Cortex of kidney (tissue), 1 donor: ENCODE measurements at places on chromosomes 2 and 18.

DNA sequence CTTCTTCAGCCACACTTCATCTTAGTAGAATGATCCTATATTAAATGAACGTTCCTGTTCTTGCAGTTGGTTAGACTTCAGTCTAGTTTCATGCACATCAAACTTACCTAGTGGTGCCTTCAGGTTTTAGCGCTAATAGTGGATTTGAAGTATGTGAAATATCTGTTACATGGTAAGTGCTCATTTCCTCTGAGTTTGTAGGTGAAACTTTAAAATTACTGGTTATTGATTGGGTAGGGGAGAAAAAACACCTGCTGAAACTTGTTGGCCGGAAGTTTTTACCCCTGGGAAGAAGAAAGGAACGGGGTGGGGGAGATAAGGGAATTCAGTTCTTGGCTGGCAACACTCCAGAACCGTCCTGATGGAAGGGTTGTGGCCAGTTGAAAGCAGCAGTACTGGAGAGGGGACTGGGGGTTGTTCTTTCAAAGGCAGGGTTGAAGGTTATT is 112.8 kb downstream of the SPTBN1 start:
- no peak for DNase-seq

DNA sequence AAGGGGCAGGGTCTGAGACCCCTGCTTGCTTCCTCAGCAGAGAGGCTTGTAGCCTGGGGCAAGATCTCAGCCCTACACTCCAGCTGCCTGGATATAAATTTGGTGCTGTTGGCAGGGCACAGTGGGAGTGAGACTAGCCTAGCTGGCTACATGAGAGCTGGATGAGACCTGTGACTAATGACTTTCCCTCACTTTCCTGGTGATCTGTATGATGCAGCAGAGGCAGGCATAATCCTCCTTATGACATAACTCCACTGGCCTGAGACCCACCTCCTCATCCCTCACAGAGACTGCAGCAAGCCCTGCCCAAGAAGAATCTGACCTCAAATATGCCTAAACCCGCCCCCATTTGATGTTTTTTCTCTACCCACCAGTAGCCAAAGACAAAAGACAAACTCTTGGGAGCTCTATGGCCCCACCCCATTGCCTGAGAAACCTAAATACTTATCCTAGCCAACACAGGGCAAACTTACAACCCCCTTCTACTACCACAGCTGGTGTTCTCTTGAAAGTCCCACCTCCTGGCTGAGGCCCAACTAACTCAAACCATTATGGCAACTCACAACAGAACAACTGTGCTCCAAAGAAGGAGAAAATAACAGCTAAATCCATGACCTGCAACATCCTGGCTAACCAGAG is 102.7 kb downstream of the NR4A2 start:
- DNase-seq = no peak

DNA sequence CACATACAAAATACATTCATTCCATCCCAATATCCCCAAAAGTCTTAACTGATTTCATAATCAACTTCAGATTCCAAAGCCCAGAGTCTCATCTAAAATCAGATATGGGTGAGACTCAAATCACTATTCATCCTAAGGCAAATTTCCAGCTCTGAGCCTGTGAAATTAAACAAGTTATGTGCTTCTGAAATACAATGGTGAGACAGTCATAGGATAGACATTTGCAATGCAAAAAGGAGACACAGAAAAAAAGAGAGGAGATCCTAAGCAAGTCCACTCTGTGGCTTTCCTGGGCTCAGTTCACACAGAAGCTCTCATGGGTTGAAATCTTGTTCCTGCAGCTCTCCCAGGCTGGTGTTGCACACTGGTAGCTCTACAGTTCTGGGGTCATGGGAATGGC is 18.3 kb downstream of the ZNF892 start:
- no peak for DNase-seq

DNA sequence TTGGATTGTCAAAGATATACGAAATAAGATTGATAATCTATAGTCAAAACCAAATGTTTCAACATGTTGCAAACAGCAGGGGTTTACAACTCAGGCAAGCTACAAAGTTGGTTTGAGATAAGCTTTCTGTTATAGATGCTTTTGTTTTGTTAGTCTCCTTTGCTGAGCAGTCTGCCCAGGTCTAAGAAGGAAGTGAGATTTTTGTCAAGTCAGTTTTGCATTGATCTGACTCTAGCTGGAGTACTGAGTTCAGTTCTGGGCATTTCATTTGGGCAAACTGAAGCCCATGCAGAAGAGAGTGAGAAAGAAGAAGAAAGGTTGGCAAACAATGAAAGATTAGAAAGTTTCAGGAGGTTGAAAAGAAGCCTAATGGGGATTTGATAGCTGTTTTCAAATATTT is 983.0 kb upstream of the SLC39A10 start:
- no peak for DNase-seq
